ENCODE measurements at places on chromosomes 3 and 15.

DNA sequence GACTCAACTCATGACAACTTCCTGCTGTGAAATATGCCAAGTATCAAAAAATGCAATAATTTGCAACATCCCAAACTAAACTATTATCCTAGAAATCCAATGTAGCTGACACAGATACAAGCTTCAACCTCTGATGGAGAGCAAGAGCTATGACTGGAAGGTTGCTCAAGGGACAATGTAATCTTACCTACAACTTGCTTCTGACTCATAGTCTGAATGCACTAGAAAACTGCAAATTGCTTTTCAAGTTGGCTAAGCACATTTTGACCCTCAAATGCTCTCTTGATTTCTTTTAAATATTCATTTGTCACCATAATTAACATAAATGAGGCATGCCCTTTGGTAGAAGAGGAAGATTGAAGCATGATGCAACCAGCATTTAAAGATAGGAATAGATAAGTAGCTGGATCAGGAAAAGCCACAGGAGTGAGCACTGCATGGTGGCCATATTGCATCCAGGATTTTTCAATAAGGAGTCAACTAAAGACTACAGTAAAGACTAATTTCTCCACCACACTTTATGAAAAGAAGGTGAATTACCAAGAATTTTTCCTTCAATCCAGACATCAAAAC lies 630.8 kb upstream of the GBE1 start:
- no peak for DNase-seq

- no peak for DNase-seq
Measured at GRCh38 chr15:97978401-97979139, 18.1 kb downstream of the ARRDC4 start.

DNA sequence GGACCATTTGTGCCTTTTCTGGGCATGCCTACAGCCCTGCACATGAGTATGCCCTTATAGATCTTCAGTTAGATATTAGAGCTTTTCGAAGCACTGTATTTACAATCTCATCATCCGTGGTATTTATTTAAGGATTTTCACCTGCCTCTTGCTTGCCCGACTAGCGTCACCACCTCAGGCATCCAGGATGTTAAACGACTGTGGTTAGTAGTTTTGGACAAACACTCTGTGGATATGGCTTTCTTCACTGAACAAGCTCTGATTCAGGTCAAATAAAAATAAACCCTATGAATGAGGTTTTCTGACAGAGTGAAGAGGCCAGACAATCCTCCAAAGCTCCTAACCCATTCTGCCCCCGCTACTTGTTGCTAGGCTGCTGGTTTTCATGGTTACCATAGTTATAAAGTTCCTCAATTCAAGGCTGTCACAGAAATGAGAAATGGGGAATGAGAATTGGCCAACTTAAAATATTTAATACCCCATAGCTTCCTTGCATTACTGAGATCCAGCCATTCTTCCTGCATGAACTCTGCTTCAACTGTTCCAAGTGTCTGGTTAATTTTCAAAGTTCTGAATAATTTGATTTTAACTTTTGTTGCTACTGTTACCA lies 440.1 kb downstream of the GABRG3 start:
- no peak for DNase-seq

- DNase-seq: no peak
Measured at GRCh38 chr3:28334552-28334951, 14.0 kb upstream of the ZCWPW2 start.

GRCh38 chr3:158167737-158168557 lies 58.1 kb downstream of the RSRC1 start:
- DNase-seq: no peak

GRCh38 chr15:49278751-49279150 lies 108.7 kb downstream of the GALK2 start:
- DNase-seq: no peak

GRCh38 chr3:62523672-62524071 lies 150.3 kb upstream of the FEZF2 start:
- DNase-seq: no peak
